ENCODE measurements at places on chromosomes 11 and 22. TPM values are rescaled to one million over a fixed set of nuclear protein-coding genes. Genes with fewer than 3 reads are reported as not detected.

DNA sequence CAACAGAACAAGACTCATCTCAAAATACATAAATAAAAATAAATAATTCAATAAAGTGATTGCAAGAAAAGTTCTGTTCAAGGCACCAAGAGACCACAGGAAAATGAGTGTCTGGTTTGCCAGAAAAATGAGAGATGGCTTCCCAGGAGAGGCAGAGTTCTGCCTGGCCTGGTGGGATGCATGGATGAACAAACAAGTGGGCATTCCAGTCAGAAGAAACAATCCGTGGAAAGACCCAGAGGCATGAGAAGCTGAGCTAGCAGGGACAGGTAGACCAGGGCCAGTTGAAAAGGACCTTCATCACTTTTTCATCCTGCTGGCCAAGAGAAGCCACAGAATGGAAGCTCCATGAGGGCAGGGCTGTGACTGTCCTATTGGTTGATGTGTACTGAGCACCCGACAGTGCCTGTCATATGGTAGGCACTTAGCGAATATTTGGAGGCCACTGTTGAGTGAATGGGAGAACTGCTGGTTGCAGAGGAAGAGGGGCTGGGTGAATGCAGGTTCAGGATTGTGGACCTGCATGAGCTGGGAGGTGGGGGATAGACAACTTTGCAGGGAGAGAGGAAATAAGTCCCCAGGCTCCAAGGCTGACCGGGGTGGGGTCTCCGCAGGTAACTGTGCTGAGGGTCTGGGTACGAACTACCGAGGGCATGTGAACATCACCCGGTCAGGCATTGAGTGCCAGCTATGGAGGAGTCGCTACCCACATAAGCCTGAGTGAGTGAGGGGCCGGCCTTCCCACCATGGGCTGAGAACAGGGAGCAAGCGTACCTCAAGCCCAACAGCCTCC is 3.7 kb downstream of the F2 start:
- no peak for DNase-seq

- DNase-seq = no peak
Observed at GRCh38 chr22:42236848-42237247, 33.6 kb downstream of the TCF20 start.

Gene MS4A15
- total RNA-seq = not detected

Gene SLC16A8
- total RNA-seq = not detected
